ENCODE measurements at places on chromosomes 7 and 10.

DNA sequence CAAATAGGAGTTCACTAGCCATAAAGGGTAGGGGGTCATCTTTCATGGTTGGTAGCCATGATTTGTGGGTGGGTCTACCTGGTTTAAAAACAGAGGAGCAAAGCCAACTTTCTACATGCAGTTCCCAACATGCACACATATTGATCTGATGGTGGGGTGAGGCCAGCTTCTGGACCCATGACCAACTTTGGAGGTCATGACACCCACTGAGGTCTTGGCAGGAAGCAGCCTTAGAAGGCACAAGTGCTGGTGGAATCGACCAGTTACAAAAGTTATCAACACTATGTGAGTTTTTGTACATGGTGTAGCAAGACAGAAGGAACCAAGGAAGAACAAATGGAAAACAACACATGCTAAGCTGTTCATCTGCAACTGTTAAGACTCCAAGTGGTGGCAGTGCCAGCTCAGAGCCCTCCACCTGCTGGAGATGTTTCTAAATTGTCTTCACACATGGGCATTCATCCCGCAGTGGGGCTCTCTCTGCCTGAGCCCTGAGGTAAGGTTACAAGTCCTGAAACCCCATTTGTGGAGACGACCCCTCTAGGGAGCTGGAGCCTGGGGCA, 101.1 kb upstream of the TCF7L2 start:
- no peak for DNase-seq

GRCh38 chr10:11454160-11454559, 157.3 kb downstream of the USP6NL start:
- DNase-seq, result no peak

- no peak for DNase-seq
Observed at GRCh38 chr10:100229819-100230422, 525 bp upstream of the CHUK start.

DNA sequence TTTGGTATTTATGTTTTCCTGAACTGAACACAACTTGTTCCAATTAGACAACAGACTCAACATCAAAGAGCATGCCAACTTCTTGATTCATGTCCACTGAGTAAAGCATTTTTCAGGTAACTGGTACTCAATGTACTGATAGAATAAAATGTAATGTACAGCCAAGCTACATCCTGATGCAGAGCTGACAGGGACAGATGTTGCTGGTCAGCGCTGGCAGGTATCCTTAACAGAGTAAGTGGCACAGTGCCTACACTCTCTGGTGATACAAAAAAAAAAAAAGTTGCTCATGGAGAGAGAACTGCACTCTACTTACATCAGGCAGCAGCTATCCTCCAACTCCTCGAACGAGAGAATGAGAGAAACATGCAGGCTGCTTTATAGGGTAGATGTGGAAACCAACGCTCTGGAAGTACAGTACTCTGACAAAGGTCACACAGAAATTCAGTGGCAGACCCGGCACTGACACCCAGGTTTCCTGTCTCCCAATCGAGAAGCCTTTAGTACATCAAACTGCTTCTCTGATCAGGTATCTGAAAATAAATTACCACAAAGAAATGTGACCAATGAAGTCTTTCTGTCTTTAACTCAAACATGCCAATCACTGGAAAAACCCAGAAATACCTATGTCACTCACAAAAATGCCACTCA, 4.6 kb downstream of the ITGB1 start:
- DNase-seq, result no peak

DNA sequence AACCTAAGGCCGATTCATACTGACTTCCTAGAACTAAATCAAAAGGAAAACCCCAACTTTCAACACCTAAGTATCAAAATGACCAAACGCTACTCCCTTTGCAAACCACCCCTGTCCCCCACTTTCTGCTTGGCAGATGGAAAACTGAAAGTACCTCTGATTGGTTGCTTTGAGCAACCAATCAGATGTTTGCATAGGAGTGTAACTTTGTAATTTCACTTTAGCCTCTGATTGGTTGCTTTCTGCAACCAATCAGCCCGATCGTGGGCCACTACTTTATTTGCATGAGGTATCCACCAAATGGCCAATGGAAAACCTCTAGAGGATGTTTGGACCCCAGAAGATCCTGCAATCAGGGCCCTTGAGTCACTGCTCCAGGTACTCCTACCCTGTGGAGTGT, 12.3 kb upstream of the SNX10 start:
- DNase-seq, result no peak

GRCh38 chr10:76950354-76950753, 687.3 kb downstream of the KCNMA1 start:
- DNase-seq, result peak; percentile 8

DNA sequence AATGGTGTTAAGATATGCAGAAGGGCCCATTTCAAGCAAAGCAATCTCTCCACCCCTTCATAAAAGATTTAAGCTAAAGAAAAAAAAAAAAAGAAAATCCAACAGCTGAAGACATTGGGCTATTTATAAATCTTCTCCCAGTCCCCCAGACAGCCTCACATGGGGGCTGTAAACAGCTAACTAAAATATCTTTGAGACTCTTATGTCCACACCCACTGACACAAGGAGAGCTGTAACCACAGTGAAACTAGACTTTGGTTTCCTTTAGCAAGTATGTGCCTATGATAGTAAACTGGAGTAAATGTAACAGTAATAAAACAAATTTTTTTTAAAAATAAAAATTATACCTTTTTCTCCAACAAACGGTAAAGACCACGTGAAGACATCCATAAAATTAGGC, 28.6 kb downstream of the PPP3CB start:
- peak; percentile 26 for DNase-seq

GRCh38 chr10:113331961-113332360, 220.9 kb upstream of the HABP2 start:
- DNase-seq, result peak; percentile 78

GRCh38 chr7:22066522-22066921, 120.8 kb upstream of the CDCA7L start:
- no peak for DNase-seq

DNA sequence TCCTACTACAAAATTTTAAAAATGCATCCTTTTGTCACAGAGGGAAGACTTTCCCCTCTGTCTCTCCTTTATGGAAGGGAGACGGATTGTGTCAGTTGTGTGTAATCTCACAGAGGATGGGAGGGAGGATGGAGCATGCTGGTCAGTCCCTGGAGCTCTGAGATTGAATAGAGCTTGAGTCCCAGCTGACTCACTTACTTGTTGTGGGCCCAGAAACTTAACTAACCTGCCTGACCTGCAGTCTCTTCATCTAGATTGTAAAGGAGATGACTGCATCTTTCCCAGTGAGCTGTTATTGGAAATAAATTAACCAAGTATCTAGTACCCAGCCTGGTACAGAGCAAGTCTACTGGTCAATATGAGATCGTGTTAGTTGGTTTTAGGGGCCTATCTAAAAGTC, 77.9 kb upstream of the ADO start:
- no peak for DNase-seq

DNA sequence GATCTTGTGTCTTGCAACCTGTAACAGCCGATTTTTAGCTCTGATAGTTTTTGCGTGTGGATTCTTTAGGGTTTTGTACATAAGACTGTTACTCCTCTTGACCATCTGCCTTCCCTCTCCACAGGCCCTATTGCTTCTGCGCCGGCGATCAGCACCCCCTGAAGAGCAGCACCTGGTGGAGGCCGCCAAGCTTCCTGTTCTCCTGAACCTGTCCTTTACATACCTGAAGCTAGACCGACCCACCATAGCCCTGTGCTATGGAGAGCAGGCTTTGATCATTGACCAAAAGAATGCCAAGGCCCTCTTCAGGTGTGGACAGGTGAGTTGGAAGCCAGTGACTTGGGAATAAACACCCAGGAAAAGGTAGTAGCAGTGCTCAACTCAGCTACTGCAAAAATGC, 12.6 kb downstream of the FKBP6 start:
- no peak for DNase-seq

DNA sequence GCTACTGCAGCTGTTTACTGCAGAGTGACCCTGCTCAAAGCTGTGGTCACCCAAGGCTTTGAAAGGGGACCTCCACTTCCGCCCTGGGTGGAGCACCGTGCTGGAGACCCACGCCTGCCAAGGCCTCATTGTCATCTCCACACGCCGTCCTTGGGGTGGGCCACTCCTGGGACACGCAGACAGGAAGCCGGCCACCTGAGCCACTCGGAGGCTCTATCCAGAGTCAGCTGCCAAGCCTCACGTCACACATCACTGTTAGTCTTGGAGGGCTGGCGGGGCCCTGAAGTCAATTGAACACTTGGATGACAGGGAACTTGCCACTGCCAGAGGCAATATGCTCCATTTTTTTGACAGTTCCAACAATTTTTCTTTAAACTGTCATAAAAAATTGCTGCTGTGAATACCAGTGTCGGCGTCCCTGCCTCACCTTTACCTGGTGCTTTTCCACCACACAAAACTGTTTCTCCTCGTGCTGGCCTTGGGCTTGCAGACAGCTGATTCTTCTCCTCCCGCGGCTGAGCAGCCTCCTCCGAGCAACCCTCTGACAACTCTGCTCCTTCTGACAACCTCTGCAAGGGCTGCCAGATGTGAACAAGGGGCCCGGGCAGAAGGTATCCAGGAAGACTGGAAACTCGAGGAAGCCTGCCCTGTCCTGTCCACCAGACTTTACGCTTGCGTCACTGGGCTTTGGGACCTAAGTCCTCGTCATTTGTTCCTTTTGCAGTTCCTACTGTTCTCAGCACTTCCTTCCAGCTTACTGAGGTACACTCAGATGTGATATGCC, 81.9 kb downstream of the EGFR start:
- no peak for DNase-seq

GRCh38 chr7:37418381-37418780, 30.3 kb downstream of the ELMO1 start:
- DNase-seq, result no peak

GRCh38 chr10:110207011-110207804, at the start of gene MXI1:
Gene MXI1, plus strand, starts transcription at chr10:110207605. Its CDS starts 204 bp downstream, at chr10:110207809.
- DNase-seq, result peak; percentile 82

DNA sequence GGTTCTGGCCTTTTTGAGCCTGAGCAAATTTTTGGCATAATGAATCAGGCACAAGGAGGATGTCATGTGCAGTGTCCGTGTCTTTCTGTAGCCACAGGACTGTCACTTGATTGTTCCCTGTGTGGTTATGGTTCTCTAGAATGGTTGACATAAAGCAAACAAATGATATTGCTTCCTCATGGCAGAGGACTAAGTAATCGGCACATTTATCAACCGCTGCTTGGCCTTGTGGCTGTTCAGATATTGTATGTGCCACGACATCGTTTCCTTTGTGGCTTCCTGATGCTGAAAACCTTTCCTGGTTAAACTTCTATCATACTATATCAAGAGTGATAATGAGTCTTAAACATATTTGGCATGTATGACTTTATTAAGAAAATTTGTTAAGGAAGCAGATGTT, 598.8 kb downstream of the SUGCT start:
- no peak for DNase-seq

GRCh38 chr10:49474901-49475300, 64.0 kb downstream of the ERCC6 start:
- DNase-seq, result no peak

DNA sequence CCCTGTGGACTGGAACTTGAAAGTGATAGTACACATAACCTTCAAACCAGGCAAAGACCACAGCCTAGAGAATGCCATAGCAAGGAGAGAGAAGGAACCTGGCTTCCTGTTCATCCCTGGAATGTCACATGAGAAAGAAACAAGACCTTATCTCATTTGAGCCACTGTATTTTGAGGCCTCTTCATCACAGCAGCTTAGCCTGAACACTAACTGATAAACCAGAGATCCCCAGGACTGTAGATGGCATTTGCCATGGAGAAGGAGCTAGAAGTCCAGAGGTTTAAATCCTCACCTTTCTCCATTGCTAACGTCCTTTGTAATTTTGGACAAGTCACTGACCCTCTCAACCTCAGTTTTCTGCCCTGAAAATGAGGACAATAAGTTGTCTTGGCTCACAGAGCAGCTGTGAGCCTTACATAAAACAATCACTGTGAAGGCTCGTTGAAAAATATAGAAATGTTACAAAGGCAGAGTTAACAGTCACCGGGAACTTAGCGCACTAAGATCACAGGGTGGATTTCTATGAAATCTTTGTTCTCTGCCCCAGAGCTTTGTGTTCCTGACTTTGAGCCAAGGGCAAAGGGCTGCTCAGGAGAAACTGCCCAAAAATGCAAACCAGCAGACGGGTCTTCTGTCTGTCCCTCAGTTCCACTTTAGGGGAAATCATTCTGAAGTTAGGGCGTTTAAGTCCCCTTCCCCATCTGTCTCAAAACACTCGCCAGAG, 197.0 kb downstream of the USP6NL start:
- DNase-seq, result no peak

DNA sequence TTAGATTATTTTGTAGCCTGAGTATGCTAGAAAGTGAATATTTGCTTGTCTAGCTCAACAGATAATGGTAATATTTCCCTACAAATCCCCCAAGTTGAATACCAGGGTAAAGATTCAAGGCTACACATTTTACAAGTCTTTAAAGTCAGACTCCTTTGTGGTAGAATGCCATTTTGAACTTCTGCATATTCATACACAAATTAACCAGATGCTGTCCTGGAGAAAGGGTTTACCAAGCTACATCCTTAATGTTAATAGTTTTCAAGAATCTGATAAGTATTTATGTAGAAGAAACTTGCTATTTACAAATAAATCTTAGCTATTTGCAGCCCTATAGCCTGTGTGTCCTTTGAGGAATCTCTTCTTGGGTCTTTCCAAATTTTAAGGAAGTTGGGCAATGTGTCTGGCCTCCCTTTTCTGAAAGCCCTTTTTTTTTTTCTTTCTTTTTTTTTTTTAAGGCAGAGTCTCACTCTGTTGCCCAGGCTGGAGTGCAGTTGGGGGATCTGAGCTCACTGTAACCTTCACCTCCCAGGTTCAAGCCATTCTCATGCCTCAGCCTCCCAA, 82.6 kb downstream of the CPEB3 start:
- no peak for DNase-seq

GRCh38 chr7:42234736-42235135, 2.3 kb downstream of the GLI3 start:
- DNase-seq, result no peak

- no peak for DNase-seq
Observed at GRCh38 chr10:70430493-70431445, 10.7 kb downstream of the NODAL start.

GRCh38 chr7:106281585-106282318, 3.0 kb downstream of the NAMPT start:
- DNase-seq, result no peak

DNA sequence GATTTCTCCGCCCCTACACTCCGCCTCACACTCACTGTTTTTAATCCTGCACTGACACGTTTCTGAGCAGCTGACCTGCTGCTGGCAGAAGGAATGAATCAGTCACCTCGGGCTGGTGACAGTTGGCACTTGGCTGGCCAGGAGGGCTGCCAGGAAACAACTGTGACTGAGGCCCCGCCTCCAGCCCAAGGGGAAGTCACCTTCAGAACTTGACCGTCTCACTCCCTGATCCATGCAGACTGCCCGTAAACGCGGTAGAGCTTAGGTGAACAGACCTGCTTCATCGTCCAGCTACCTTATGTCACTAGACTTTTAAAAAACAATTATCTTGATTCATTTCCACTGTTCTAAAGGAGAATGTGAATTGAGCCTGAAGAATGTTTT, 107.5 kb downstream of the DOCK1 start:
- no peak for DNase-seq

DNA sequence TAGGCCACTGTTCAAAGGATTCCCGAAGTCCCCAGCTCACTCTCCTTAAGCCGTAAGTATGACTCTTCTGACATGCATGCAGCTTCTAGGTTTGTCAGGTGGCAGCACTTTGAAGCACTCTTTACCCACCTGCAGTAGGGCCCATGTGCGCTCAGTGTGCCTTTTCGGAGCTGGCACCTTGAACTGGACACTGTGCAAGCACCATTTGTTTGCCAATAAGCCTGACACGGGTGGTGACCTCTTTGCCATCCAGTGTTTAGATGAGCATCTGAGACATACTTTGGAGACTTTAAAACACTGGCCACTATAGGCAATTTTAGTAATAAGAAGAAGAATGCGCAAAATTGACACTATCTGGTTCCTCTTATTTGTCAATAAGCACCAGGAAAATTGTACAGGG, 45.7 kb upstream of the GSAP start:
- no peak for DNase-seq
